ENCODE measurements at places on chromosomes 16 and 17.

DNA sequence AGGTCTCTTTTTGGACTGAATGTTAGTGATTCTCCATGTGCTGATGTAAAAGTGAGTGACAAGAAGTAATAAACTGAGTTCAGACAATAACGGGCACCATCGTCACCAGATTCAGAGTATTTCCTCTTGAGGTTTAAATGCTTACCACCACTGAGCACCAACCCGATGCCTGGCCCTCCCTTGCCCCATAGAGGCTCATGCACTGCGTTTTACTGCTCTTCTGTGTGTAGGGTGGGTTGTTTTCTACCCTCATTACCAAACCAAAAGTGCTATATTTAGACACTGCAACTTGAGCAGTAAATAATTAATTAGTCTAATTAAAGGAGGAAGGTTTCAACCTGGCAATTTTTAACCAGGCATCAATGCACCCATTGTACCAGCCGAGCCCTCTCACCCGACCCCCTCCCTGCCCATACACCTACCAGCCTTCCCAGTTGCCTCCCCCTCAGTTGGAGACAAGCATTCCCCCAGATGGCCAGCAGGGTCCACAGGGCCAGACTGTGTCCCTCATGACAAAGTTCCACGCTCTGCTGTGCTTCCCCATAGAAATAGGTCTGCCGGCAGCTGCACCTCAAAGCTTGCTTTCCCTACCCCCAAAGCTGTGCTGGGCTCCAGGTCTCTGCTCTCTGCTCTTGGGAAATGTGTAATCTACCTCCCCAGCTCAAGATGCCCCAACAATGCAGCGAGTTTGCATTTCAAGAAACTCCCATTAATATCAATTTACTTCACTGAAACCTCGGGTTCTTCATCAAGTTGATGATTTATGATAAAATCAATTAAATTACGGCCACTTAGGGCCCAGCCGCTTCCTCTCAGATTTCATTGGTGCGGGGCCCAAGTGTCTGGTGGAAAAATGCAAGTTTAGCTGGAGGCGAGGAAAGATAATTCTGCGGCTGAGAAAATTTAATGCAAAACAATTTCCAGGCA is 16.0 kb downstream of the HOXB4 start:
- DNase-seq, result no peak

DNA sequence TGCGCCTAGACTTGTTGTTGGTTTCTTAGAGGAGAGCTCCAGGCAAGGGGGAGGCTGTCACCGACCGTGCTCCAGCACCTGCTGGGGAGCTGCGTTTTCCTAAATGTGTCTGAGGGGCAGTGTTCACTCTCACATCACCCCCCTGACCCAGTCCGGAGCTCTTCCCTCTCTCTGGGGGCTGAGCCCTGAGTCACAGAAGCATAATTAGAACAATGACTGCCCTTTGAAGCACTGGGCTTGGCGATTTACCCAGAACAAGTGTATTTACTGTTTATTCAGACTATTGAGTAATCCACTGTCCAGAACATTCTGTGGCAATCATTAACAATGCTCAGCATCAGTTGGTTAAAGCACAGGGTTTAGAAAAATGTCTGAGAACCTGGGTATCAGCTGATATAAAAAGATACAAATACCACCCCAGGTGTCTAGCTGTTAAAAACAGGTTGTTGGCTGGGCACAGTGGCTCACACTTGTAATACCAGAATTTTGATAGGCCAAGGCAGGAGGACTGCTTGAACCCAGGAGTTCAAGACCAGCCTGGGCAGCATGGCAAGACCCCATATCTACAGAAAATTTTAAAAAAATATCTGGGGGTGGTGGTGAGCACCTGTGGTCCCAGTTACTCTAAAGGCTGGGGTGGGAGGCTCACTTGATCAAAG is 8.1 kb downstream of the CES4A start:
- DNase-seq, result no peak

DNA sequence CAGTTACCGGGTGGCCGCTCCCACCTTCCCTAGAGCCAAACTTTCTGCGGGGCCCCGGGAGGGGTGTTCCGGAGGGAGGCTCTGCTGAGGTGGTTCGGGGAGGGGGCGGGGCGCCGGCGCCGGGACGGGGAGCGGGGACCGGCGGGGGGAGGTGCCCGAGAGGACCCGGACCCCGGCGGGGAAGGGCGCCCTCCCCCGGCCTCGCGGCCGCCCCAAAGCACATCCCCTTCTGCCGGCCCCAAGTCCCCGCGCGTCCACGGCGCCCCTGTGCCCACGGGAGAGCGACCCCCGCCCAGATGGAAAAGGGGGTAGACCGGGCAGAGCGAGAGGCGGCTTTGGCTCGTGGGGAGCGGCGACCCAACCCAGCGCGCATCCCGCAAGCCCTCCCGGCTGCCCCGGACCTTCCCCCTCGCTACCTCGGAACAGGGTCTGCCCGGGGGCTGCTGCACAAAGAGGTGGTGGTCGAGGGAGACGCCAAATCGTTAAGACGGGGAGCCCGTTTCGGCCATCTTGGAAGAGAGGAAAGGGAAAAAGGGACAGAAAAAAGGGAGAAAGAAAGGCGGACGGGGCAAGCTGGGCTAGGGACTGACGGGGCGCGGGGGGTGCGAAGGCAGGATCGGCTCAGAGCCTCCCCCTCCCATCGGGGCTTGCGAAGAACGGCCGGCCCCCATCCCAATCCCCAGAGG is 530 bp downstream of the PCGF2 start:
- DNase-seq, result no peak

GRCh38 chr17:21573961-21574610 is 118.2 kb upstream of the KCNJ18 start:
- DNase-seq, result peak; percentile 52

GRCh38 chr17:72715906-72716572 is 376.4 kb downstream of the SLC39A11 start:
- no peak for DNase-seq

DNA sequence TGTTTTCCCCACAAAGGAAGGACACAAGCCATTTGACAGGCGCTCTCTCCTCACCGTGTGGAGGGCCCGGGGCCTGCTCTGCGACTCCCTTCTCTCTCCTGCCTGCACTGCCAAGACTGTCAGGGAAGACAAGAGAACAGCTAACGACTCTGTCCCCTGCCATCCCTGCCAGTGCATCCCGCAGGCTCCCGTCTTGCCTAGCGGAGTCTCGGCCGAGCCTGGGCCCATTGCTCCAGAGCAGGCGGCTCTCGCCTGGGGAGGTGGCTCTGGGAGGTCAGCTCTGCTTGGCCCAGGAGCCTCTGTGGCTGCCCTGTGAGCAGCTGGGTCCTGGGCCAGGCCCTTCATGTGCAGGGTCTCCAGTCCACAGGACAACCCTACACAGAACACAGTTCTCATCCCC is 53.0 kb downstream of the WNT3 start:
- no peak for DNase-seq

GRCh38 chr16:23567602-23568001 is 10.1 kb downstream of the UBFD1 start:
- DNase-seq, result no peak

- DNase-seq, result no peak
Measured at GRCh38 chr17:50426814-50427787, 1.1 kb downstream of the ACSF2 start.

GRCh38 chr16:85005285-85006069 is 5.9 kb downstream of the ZDHHC7 start:
- no peak for DNase-seq

- DNase-seq, result no peak
Measured at GRCh38 chr16:15055141-15056053, 477 bp downstream of the NTAN1 start.

DNA sequence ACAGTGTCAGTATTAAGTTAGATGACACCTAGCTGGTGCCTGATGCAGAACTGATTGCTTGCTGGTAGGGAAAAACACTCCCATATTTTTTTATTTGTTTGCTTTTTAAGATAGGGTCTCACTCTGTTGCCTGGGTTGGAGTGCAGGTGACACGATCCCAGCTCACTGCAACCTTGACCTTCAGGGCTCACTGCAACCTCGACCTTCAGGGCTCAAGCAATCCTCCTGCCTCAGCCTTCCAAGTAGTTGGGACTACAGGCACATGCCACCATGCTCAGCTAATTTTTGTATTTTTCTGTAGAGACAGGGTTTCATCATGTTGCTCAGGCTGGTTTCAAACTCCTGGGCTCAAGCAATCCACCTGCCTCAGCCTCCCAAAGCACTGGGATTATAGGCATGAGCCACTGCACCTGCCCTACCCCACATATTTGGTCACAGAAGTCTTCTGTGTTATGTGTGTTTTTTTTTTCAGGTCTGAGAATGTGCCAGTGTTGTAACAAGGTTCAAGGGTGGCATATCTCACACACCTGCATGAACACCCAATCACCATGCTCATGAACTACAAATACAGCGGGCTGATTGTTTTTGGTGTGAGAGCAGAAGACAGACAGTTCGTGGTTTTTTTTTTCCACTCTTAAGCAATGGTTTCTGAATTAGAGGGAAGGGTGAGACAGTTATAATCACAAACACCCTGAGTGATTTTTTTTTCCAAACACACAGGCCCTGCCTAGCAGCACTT is 22.8 kb downstream of the SPAG9 start:
- DNase-seq, result no peak

DNA sequence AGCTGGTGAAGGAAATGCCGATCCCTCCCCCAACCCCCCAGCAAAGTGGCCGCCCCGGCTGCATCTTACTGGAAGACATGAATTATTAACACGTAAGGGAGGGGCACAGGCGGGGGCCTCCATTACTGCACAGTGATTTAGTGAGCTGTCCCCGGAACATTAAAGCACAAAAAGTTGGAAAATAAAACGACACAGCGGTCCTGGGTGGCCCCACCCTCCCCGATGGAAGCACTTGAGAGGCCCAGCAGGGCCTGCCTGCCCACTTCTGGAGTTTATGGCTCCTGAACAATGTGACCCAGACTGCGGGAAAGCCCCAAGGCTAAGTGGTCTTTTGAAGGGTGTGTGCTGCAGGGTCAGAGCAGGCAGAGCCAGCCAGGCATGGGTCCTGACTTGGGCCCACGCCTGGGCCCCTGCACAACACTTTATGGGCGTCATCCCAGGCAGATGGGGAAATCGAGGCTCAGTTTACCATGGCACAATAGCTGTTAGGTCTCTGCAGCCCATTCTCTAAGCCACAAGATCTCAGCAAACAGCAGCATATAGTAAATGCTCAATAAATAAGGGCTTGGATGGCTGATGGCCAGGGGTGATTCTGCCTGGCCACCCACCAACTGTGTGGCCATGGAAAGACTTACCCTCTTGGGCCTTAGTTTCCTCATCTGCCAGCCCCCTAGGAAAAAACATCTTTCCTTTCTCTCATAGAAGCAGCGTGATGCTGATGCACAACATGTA is 22.8 kb downstream of the CCDC102A start:
- DNase-seq, result no peak

DNA sequence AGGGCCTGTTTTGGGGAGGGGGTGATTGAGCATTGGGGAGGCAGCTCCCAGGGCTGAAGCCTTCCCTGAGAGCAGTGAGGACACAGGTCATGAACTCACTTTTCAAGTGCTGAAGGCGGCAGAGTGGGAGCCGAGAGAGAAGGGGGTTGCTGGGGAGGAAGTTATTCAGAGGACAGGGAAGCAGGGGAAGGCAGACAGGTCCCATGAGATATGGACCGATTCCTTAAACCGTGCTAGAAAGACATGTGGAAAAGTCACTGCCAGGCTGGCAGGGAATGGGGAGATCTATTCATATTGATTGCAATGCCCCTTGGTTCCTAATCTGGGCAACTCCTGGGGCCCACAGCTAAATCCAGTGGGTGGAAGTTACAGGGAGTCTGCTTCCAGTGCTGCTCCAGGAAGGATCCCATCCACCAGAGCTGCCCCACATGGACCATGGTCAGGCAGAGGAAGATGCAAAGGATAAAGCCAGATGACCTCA is 1.1 kb downstream of the CCL4 start:
- no peak for DNase-seq

DNA sequence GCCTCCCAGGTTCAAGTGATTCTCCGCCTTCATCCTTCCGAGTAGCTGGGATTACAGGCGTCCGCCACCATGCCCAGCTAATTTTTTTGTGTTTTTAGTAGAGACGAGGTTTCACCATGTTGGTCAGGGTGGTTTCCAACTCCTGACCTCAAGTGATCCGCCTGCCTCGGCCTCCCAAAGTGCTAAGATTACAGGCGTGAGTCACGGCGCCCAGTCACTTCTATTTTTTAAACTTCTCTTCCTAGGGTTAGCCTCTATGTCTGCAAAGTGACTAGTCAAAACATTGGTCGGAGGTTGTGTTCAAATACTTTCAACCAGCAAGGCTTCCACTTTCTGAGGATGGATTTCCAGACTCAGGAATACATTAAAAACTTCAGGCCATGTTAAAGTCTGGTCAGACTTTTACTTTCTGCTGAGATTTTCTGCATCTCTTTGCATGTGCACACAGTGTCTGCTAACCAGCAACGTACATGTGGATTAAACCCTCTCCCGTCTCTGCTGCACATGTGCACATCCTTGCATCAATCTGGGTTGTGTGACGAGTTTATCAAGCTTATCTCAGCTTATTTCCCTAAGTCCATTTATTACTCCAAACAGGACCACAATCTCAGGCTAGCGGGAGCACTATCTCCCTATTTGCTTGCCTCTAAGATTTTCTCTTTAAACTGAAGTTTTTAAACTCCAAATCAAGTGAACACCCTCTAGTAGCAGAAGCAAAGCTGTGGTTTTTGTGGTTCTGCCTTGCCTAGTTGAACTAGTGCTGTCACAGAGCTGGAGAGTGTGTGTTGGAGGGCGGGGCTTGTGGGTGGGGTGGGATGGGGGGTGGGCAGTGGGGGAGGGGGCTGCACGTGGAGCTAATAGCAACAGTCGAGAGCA is 525.2 kb upstream of the GOT2 start:
- no peak for DNase-seq

GRCh38 chr17:36204724-36205500 is 6.0 kb upstream of the CCL4L2 start:
- no peak for DNase-seq

- peak; percentile 16 for DNase-seq
Measured at GRCh38 chr17:75457047-75457654, 716 bp downstream of the TMEM94 start.

GRCh38 chr16:24514096-24514495 is 25.3 kb upstream of the RBBP6 start:
- DNase-seq, result peak; percentile 94

DNA sequence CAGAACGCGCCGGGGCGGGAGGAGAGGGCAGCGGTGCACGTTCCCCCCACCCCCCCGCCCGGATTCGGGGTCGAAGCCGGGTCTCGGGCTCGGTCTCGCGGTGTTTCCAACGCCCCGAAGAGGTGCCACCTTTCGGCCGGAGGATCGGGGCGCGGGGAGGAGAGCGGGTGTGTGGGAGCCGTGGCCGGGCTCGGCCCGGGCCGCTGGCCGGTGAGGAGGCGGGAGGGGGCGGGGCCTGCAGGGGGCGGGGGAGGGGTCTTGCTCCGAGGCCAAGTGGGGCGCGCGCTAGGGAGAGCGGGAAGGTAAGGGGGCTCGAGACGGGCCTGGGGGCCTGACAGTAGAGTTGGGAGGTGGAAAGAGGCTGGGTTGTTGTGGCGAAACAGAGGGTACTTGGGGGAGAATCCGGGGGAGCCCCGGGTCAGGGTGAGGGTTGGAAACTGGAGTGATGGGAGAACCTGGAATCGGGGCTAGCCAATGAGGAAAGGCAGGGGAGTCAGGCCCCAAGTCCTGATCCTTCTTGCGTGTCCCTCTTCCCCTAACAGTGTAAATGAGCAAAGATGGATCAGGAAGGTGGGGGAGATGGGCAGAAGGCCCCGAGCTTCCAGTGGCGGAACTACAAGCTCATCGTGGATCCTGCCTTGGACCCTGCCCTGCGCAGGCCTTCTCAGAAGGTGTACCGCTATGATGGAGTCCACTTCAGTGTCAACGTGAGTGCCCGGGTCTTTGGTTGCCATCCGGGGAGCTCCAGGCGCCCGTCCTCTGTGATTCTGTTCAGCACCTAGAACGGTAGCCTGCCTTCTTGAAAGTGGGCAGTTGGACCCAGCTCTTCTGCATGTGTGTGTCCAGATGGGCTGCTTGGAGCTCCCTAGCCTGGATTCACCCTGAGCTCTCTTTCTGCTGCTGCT is 873 bp downstream of the SETD1A start:
- no peak for DNase-seq
